ENCODE measurements at places on chromosomes 2 and 18.
A peak's percentile ranks its signal among the peaks of the same experiment; 100 is the strongest.

DNA sequence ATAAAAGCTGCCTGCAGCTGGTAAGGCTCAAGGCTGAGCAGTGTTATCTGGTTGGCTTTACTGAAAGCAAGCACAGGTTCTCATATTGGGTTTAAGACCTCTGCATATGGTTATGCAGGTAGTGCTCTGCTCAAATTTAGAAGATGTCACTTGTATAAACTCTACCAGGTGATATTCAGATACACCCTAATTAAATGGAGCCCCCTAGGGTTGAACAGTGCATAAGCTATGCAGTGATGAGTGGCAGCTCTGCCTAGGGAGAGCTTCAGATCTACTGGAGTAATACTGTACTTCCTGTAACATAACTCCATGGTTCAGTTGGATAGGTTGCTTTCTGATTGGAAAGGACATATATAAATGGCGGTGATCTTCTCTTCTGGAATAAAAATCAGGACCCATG is 222.7 kb downstream of the CYRIA start:
- DNase-seq: no peak

GRCh38 chr2:667332-667999 is 9.7 kb downstream of the TMEM18 start:
- peak; percentile 54 for DNase-seq

GRCh38 chr2:71843391-71843850 is 304.2 kb downstream of the CYP26B1 start:
- no peak for DNase-seq

- no peak for DNase-seq
These were observed 135.5 kb downstream of the UXS1 start for GRCh38 chr2:106058469-106059137.

- peak; percentile 76 for DNase-seq
These were observed 145.0 kb downstream of the CLIP4 start for GRCh38 chr2:29260142-29260772.

DNA sequence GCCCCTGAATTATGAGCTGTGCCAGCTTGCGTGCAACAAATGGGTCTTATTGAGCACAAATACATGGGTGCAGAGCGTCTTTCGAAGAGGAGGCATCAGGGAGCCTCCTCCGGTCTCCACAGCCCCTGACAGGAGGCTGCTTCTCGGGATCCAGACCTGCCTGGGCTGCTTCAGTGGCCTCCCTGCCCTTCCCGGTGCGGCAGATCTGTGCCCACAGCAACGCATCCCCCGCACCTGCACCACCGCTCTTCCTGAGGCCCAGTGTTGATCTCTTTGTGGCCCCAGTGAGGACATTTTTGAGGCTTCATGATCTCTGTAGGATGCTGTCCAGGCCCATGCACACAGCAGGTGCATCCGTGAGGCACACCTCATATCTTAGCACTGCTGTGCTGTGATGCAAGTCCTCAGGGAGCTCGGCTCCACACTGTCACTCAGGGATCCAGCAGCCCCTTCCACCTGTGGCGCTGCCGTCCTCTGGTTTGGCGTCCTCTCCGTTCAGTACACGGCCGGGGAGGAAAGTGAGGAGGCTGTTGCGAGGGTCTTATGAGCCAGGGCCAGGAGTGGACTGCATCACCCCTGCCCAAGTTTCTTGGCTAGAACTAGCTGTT is 17.4 kb downstream of the RTP5 start:
- DNase-seq: no peak

- no peak for DNase-seq
These were observed 391.0 kb upstream of the RAB12 start for GRCh38 chr18:8218197-8218596.

DNA sequence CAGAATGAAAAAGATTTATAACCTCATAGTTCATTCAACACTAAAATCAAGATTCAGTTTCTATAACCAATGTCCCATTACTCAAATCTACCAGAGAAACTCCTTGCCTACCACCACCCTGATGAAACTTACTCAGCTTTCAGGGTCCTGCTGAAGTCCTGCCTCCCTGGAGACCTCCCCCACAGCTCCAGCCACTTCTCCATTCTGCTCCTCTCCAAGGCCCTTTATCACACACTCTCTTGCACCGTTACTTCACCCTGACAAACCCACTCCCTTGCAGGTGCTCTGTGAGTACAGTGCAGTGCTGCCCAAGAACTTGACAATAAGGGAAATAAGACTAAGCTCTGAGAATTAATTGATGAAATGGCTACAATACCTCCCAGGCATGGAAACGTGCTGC is 83.5 kb upstream of the CDCA7 start:
- DNase-seq: no peak

DNA sequence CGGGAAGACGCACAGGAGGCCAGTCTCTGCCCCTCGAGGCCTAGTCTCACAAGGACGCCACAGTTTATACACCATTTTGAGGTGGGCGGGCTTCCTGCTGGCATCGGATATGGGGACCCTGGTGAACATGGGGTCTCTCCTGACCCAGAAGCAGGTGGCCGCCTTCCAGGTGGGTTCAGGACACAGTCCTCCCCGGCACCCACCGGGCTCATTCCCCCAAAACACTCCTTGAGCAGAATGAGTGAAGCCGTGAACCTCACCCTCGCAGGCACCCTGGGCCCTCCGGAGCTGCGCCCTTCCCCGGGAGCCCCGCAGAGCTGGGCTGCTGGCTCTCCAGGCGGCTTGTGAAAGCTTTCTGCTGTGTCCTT is 6.5 kb downstream of the NFATC1 start:
- no peak for DNase-seq

- DNase-seq: peak; percentile 95
These were observed 91.8 kb downstream of the CABLES1 start for GRCh38 chr18:23226930-23227725.

- no peak for DNase-seq
These were observed 52.0 kb upstream of the ARL4C start for GRCh38 chr2:234548695-234549420.

- DNase-seq: no peak
These were observed 2.3 kb upstream of the BCL11A start for GRCh38 chr2:60555783-60556139.

- DNase-seq: no peak
These were observed 307.4 kb upstream of the VWC2L start for GRCh38 chr2:214103276-214104001.

- DNase-seq: no peak
These were observed 9.2 kb downstream of the HTRA2 start for GRCh38 chr2:74538881-74539339.

DNA sequence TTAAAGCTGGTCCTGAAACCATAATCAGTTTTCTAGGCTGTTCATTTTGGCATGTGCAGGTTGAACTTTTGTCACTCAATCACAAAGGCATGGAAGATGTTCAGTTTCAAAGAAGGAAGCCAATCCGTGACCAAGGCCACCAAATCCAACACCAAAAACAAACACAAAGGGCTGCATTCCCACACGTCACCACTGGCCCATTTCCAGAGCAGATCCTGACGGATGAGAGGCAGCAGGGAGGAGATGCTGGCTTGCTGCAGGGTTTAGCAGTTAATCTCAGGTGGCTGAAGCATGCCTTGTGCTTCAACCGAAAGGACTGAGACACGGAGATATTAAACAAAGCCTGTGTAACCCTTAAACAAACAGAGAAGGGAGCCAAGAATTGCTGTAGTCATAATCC is 191.9 kb upstream of the CTAGE1 start:
- DNase-seq: peak; percentile 77

- DNase-seq: peak; percentile 55
These were observed 29.6 kb upstream of the ENOSF1 start for GRCh38 chr18:741931-742512.

DNA sequence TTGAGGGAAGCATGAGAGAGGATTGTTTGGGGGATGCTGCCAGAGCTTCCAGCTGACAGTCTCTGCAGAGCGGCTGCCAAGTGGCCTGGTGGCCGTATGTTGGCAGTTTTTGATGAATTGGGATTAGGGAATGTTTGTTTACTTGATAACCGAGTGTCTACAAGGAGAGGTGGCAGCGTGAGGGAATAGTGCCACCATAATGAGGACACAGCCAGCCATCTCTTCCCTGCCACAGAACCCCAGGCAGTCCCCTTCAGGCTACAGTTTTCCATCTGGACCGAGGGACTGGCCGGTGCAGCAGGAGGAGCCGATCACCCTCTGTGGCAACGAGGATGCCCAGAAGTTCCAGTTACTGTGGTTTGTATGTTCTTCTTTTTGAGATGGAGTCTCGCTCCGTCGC is 55.2 kb downstream of the TRAPPC12 start:
- DNase-seq: no peak

DNA sequence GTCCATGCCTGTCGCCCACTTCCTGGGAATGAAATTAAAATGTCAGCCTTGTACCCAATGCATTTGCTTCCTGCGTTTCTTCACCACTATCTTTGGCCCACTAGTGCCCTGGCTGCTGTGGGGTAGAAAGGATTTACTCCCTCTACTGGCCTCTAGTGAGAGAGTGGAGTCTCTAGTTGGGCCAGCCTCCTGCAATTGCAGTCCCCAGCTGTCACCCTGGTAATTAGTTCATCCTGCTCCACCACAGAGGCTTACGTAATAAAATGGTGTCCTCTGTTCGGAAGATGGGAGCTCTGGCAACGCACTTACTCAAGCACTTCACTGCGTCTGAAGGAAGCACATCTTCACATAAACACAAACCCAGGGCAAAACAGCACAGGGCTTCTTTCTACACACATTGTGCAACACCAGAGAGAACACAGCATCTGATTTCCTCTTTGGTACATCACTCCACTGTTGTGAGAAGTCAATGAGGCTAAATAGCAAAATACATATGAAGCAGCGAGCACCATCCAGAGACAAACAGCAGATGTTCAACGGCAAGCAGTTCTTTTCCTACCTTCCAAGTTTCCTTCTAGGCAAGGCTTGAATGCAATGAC is 274.6 kb downstream of the LRATD1 start:
- DNase-seq: no peak

- DNase-seq: no peak
These were observed 179.5 kb upstream of the TWIST2 start for GRCh38 chr2:238668426-238668825.

DNA sequence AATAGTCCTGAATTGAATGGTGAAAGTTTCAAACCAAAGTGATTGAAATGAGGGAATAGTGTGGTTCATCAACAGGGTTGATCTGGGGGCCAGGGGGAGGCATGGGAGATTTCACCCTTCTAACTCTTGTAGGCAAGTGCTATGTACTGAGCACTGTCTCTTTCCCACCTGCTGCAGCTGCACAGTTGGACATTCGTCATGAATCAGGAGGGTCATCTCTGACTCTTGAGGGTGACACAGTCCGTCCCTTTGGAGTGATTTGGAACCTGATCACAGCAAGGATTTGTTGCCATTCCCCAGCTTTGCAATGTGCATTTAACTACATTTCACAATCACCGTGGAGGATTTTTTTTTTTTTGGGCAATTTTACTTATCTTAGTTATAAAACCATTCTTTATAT is 224.6 kb downstream of the PHLPP1 start:
- no peak for DNase-seq

- DNase-seq: no peak
These were observed 1392.9 kb upstream of the ACVR2A start for GRCh38 chr2:146451972-146452371.

DNA sequence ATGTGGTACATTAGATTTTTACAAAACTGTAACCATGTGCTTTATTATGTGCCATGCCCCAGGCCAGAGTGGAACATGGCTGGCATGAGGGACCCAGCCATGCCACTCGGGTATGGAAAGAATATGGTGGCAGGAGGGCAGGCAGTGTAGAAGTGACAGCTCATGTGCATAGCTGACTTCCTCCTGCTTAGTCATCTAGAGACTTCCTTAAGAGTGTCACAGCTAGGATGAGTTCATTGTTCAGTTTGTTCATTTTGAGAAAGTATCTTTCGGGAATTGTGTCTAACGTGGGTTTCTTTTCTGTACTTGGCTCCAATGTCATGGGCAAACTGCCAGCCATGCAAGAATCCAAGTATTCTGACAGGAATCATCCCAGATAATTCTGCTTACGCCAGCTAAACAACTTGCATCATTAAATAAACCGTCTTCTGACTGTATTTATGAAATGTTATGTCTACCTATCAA is 94.3 kb upstream of the ITGB6 start:
- DNase-seq: no peak

DNA sequence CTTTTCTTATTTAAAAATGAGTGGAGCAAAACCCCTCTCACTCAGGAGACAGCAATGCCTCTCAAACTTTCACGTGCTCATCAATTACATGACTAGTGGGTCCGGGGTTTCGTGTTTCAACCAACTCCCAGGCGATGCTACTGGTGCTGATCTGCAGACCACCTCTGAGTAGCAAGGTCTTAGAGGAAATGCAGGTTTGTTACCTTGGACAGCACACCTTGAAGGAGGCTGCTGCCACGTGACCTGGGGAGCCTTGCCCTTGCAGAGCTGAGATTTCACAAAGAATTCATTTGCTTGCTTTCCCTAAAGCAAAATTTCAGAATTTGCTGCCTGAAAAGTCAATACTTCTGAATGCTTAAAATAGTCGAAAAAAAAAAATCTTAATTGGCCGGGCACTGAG is 32.4 kb downstream of the SMIM21 start:
- DNase-seq: no peak

DNA sequence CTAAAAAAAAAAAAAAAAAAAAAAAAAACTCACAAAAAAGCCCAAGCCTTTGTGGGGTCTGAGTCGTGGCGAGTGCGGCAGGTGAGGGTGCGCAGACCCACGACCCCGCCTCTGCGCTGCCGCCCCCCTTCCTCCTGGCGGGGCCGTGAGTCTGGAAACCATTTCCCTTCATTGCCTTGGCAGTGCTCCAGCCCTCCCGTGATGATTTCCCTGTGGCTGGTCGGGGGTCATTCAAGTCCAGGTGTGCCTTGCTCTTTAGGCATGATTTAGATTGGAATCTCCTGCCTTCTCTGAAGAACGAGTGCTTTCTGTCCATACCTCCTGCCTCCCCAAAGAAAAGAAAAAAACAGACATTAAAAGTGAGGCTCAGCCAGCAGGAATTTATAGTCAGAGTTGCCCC is 161.8 kb downstream of the FAM210A start:
- peak; percentile 21 for DNase-seq

GRCh38 chr18:72808680-72809079 is 59.1 kb downstream of the NETO1 start:
- DNase-seq: no peak

DNA sequence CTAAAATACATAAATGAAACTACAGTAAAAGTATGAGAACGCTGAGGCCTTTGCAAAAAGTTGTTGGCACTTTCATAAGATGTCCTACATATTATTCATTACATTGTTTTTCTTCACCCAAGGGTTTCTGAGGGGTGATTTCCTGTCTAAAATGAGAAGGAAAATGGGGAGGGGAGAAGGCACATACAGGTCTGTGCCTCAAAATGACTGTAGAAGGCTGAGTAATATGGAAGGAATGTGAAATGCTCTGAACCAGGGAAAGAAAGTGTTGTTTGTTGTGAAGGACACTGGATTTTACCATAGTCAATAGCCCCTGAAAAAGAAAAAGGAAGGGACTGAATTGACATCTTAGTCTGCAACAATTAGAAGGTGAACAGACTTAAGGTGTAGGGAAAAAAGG is 99.5 kb upstream of the RNF152 start:
- peak; percentile 48 for DNase-seq

DNA sequence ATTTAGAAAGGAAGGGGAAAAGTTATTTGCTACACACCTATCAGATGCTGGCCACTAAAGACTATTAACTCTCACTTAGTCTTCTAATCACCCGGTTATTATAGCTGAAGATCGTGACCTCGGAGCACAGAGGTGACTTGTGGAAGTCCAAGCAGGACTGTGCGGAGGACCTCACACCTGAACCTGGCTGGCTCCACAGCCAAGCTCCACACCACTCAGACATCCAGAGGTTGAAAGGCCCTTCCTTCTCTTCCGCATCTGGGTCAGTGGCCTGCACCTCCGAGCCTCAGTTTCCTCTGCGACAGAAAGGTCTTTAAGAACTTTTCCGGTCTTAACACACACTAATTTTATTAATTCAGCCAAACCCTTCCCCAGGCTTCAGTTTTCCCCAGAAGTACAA is 57.9 kb downstream of the TNS1 start:
- DNase-seq: no peak

- peak; percentile 3 for DNase-seq
These were observed 809.8 kb upstream of the SOX11 start for GRCh38 chr2:4882421-4882820.

All from dermis microvascular lymphatic vessel endothelial cell (primary cell).